ENCODE measurements at places on chromosomes 6 and 20.

DNA sequence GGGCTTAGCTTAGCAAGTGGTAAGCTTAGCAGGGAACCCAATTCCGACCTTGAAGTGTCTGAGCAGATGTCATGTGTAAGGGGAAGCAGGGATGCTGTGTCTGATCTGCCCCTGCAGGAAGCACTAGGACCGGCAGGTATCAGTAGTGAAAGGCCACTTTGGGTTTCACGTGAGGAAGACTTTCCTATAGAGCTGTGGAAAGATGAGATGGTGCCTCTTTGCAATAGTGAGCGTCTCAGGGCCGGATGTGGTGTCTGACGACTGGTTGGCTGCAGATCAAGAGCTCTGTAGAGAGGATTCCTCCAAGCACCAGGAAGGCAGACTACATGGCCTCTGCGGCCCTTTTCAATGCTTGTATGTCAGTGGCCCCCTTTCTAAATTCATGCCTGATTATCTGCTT lies 98.3 kb downstream of the TIAM2 start:
- DNase-seq, result no peak

DNA sequence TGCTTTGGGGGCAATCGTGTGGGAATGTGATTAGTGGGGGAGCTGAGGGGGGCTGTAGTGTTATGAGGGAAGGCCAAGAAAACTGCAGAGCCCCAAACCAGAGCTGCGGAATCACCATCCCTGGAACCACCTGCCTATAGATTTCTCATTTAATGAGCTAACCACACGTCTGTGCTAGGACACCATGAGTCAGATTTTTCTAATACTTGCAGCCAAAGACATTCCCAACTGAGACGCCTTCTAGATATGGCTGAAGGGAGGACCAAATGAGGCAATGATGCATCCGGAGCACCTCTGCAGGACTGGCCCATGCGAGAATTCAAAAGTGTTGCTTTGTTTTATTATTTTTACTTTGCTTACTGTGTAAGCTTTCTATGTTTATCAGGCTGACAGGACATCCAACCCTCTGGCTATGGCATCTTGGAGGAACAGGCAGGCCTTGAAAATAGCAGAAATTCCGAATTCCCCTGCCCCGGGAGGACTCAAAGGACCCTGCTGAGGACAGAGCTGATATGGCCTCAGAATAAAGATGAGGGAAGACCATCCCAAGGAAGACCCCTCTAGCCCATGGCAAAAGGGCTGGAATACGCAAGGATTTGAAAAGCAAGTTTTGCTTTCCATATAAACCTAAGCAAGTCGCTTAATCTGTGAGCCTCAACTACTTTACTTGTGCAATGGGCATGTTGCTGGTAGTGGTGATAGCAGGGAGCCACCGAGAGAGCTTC lies 3.1 kb upstream of the PTGIS start:
- no peak for DNase-seq

- no peak for DNase-seq
Measured at GRCh38 chr6:148414092-148414489, 71.5 kb downstream of the SASH1 start.

- no peak for DNase-seq
Measured at GRCh38 chr6:117344444-117345291, 79.3 kb downstream of the VGLL2 start.

- no peak for DNase-seq
Measured at GRCh38 chr6:153149891-153150290, 18.8 kb upstream of the RGS17 start.

- DNase-seq, result no peak
Measured at GRCh38 chr6:12024699-12025434, 12.8 kb downstream of the HIVEP1 start.

- DNase-seq, result no peak
Measured at GRCh38 chr6:34333858-34334257, 58.6 kb downstream of the NUDT3 start.

DNA sequence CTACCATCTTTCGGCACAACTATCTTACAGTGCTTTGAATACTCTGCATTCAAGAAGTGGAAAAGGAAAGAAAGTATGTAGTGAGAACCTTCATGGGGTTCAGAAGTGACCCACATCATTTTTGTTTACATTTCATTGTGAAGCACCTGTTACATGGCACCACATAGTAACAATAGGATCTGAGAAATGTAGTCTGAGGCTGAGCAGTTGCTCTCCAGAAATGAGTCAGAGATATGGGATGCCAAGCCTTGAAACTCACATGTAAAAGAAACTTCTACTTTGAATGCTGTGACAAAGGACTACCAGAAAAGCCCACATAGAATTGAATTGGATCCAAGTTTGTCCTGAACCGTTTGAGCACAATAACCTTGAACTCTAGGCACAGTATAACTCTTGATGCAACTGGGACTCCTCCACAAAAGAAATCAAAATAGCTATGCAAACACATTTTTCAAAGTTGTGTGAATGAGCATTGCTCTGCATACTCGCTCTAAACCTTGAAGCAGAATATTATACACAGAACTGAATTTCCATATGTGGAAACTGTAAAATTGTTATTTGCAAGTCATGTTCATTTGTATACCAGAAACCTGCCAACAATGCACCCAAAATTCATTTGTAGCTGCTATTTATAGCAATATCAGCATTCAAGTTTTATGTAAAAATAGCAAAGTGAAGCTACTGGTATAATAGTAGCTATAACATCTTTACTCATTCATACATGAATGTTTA lies 400.9 kb upstream of the POU3F2 start:
- no peak for DNase-seq

DNA sequence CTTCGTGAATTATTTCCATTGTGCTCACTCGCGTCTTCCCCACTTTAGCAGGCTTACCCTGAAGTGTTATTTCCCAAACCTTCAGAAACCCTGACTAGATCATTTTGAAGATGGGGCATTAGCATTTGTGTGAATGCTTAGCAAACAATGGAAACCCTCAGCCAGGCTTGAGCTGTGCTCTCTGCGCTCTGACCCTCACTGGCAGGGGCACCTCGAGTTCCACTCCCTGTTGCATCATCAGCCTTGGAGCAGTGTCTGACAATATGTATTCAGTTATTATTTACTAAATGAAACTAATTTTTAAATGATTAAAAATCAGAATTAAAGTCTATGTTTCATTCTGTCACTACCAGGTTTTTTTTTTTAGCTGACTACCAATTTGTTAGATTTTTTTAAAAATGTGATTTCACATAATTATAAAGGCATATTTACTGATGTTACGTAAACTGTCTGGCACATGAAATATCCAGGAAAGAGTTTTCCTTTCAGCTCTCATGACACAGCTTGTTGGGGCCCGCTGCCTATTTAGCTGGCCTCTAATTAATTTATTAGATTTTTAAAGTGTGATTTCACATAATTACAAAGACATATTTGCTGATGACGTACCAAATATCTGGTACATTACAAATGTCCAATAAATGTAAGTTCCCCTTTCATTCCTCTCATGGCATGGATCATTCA lies 155.2 kb downstream of the PACRG start:
- DNase-seq, result no peak

Data from stimulated activated CD8-positive, alpha-beta memory T cell treated with anti-CD3 and anti-CD28 coated beads, Interleukin-4, amount 100 ng/mL, for 1 hour (primary cell).